Thoracic aorta (tissue), 2 donors: ENCODE measurements at places on chromosomes 12 and 14.

GRCh38 chr12:132858718-132859266 is 28.6 kb downstream of the CHFR start:
- no peak for DNase-seq

DNA sequence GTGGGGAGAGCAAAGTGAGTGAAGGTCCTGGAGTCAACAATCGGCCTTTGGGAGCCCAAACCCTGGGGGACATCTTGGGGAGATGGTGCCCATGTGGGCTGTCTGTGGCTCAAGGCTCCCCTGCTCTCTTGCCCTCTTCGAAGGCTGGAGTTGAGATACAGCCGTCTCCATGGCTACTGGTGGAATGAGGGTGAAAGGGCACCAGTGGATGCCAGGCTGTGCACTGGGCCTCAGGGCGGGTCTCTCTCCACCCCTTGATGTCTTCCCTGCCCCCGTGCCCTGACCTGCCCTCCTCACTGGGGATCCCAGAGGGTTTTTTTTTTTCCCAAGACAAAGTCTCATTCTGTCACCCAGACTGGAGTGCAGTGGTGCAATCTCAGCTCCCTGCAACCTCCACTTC is 2.0 kb upstream of the ANKRD9 start:
- no peak for DNase-seq

GRCh38 chr12:20800160-20800559 is 10.3 kb upstream of the SLCO1B3 start:
- no peak for DNase-seq

DNA sequence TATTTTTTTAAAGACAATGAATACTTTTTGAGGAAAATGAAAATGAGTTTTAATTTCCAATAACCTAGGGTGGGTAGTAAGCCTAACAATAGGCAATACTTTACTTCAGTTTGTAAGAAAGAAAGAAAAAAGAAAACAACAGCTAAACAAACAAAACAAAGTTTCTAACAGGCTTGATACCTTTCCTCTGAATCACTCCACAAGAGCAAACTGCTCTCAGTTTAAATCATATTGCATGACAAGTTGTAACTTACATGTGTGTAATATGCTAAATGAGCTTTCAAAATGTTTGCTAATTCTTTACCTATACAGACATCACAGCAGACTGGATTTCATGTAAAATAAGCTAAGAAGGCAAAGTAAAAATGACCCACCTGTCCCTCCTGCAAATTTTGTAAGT is 6.7 kb upstream of the LMO3 start:
- no peak for DNase-seq

GRCh38 chr12:49750027-49750995 is 9.0 kb downstream of the TMBIM6 start:
- no peak for DNase-seq

- DNase-seq = no peak
These were observed 51.2 kb upstream of the KCNH3 start for GRCh38 chr12:49487605-49488004.

- DNase-seq = no peak
These were observed 29.6 kb upstream of the TBPL2 start for GRCh38 chr14:55470025-55470424.

GRCh38 chr12:46459111-46459510 is 86.5 kb upstream of the SLC38A2 start:
- DNase-seq = no peak
